Tongue (tissue), 3 donors: ENCODE measurements at places on chromosomes 12 and 14. TPM values are rescaled to one million over a fixed set of nuclear protein-coding genes. Genes with fewer than 3 reads are reported as not detected.

TOMM20L gene
- not detected for total RNA-seq

ENDOU gene
- total RNA-seq = 16.4 TPM

TSHR gene
- 1.7 TPM for total RNA-seq

CHGA gene
- 0.72 TPM for total RNA-seq

LALBA gene
- total RNA-seq = not detected

KRT86 gene
- total RNA-seq = not detected
